ENCODE measurements at places on chromosomes 11 and 22. TPM values are rescaled to one million over a fixed set of nuclear protein-coding genes. Genes with fewer than 3 reads are reported as not detected.

Gene CLMP
- 162 TPM for total RNA-seq

Gene NPTXR
- total RNA-seq, result 0.39 TPM

Gene DRICH1
- total RNA-seq, result not detected

Gene SLC7A4
- not detected for total RNA-seq

Gene SLC22A9
- not detected for total RNA-seq

Gene ZNF214
- 1.8 TPM for total RNA-seq

Gene ALX4
- total RNA-seq, result not detected
